ENCODE measurements at places on chromosomes 5 and 9.
A peak's percentile ranks its signal among the peaks of the same experiment; 100 is the strongest.

GRCh38 chr9:107367727-107368502 lies 84.8 kb downstream of the RAD23B start:
- no peak for DNase-seq

- DNase-seq: no peak
These were observed 17.1 kb downstream of the MSANTD3 start for GRCh38 chr9:100443781-100444768.

- peak; percentile 71 for DNase-seq
These were observed 203.9 kb downstream of the FRMD3 start for GRCh38 chr9:83334320-83334719.

DNA sequence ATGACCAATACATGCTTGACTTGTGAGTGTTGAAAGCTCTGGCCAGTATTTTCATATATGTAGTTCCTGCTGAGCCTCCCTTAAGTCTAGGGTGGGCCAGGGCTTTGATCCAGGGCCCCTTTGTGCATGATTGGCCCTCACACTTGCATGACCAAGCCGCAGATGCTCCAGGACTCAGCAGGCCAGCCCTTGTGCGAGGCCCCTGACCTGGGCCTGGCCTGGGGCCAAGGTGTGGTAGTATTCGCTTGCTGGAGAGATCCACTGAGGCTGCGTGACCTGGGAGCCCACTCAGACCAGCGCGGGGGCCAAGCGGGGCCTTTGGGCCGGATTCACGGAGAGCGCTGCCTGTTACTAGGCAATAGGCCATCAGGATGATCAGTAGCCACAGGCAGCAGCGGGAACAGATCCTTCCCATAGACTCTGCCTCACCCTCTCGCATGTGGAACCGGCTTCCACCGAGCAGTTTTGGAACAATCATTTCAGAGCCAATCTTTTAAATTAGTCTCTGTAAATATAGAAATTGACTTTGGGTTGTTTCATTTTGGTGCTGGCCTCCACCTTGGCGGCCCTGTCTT lies 79.0 kb upstream of the PTCH1 start:
- no peak for DNase-seq

- DNase-seq: no peak
These were observed 160.7 kb upstream of the PITX1 start for GRCh38 chr5:135194573-135195269.

DNA sequence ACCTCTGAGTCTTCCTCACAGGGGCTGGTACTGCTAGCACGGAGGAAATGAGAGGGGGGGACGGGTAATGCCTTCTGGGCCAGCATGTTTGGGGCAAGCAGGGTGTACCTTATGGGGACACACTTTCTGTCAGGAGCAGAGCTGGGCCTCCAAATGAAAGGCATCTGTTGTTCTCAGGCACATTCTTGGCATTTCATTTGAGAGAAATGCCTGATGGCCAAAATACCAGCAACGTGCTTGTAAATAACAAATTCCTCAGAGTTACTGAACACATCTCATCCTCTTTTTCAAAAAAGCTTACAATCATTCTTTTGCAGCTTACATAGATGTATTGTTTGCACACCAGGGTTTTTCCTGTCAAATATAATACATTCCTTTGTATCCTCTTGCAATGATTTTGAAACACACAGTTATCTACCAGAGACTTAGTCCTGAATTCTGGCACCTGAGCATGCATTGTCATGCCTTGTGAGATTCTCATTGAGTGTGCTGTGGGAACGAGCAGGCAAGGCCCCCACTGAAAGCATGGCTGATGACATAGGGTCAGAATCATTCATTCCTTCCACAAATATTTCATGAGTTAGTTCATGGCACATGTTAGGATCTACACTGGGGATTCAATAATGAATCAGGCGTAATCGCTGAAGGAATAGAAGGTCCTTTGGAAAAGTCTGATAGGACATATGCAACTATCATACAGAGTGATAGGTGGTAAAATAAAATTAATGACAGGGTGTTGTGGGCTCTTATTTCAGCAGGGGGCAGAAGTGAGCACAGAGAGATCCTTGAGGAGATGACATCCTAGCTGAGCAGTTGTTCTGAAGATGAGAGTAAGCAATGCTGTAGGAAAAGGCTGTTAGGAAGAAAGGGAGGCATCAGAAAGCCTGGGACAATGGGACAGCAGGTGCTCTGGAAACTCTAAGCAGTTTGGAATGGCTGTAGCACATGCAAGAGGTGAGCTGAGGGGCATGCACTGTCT lies 260.9 kb upstream of the TUT7 start:
- DNase-seq: no peak

GRCh38 chr5:135238622-135239452 lies 160.2 kb downstream of the MACROH2A1 start:
- no peak for DNase-seq
